ENCODE measurements at places on chromosomes 13 and 19.

GRCh38 chr13:62434081-62434480 lies 1018.4 kb upstream of the PCDH20 start:
- H3K27ac ChIP-seq: no peak overlapping the region
- no peaks in the 10 kb centered on the region for H3K36me3 ChIP-seq
- DNase-seq: no peak
- no peaks in the 10 kb centered on the region for H3K4me1 ChIP-seq

- peak overlapping the region; percentile 54 for H3K4me3 ChIP-seq
- H3K27me3 ChIP-seq: peaks cover 9% of the 10 kb centered on the region
- H3K4me1 ChIP-seq: peaks cover 11% of the 10 kb centered on the region
Observed at GRCh38 chr13:26050568-26051230, 1.1 kb downstream of the SHISA2 start.

GRCh38 chr13:34462843-34463242 lies 479.2 kb upstream of the NBEA start:
- no peak overlapping the region for H3K4me3 ChIP-seq
- no peaks in the 10 kb centered on the region for H3K27me3 ChIP-seq
- H3K36me3 ChIP-seq: no peaks in the 10 kb centered on the region
- H3K27ac ChIP-seq: no peak overlapping the region
- no peak for DNase-seq

DNA sequence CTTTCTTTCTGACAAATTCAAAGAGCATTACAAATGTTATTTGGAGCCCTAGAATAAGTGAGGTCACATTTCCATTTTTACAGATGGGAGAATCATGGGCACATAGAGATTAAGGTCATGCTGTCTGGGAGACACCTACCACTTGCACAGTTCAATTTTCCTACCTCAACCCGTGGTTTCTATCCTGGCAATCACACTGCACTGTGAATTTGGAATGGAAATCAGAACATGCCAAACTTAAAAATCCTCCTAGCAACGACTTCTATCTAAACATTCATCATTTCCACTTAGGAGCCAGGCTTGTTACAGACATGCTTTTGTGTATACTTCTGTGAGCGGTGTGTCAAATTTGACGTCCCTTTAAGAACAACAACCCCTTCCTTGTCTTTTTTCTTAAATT lies 251.5 kb downstream of the DNAJC15 start:
- H3K27me3 ChIP-seq: no peaks in the 10 kb centered on the region
- no peaks in the 10 kb centered on the region for H3K36me3 ChIP-seq
- no peak overlapping the region for H3K4me3 ChIP-seq
- DNase-seq: no peak

- H3K4me3 ChIP-seq: no peak overlapping the region
- no peaks in the 10 kb centered on the region for H3K4me1 ChIP-seq
- no peaks in the 10 kb centered on the region for H3K36me3 ChIP-seq
- no peak for DNase-seq
- no peaks in the 10 kb centered on the region for H3K27me3 ChIP-seq
Observed at GRCh38 chr19:28184997-28185396, 1028.0 kb downstream of the UQCRFS1 start.

DNA sequence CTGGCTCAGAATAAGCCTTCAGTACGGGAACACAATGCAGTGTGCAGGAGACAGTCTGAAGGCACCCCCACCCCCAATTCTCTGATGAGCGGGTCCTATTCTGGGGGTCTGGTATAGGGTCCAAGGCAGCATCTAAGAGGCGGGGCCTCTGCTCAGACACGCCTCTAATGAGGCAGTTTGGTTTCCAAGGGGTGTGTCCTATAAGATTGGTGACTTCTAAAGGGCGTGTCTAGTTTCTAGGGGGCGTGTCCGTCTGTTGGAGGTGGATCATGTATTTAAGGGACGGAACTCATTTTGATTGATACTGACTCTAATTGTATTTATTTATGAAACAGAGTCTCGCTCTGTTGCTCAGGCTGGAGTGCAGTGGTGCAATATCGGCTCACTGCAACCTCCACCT lies 8.7 kb downstream of the FIZ1 start:
- DNase-seq: no peak
- no peak overlapping the region for H3K4me3 ChIP-seq
- no peaks in the 10 kb centered on the region for H3K36me3 ChIP-seq
- peaks cover 23% of the 10 kb centered on the region for H3K4me1 ChIP-seq

DNA sequence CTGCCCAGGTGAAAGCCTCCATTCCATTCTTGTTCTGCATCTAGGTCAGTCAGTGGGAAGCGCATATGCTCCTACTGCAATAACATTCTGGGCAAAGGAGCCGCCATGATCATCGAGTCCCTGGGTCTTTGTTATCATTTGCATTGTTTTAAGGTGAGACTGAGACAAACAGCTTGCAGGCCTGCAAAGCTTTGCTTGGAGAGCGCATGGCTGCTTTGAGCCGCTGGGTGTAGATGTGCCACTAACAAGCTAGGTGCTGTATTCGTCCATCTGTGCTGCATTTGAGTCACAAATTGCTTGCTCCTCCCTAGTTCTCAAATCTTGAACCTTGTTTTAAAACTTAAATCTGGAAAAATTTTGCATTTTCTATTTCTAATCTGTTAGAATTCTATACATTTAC lies 219.1 kb downstream of the LMO7 start:
- no peaks in the 10 kb centered on the region for H3K4me1 ChIP-seq
- H3K4me3 ChIP-seq: no peak overlapping the region
- H3K36me3 ChIP-seq: peaks cover 77% of the 10 kb centered on the region
- no peak overlapping the region for H3K27ac ChIP-seq

DNA sequence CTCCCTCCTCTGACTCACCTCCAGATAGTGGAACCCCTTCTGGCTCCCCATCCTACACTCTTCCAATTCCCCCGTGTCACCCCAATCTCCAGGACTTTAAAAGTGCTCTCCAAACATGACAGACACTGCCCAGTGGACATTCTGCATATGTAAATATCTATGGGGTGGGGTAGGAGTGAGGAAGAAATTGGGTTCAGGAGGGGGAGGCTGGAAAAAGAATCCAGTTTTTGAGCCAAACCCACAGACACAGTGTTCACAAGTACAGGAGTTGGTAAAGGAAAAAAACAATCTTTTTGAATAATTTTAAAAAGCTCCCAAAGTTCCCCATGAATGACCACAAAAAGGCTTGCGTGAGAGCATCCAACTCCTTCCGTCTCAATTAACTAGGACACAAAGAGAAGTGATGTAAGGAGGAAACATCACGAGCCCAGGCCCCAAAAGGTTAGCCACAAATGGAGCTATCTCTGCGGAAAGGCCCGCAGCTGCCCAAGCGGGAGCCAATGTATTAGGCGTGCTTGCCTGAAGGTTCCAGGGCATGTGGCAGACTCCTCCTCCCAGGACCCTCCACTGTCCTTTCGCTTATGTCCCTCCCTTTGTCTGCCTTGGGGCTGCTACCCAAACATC lies 18.0 kb downstream of the ZC3H4 start:
- H3K4me3 ChIP-seq: no peak overlapping the region

GRCh38 chr13:61751039-61751438 lies 335.4 kb upstream of the PCDH20 start:
- H3K36me3 ChIP-seq: no peaks in the 10 kb centered on the region
- no peak overlapping the region for H3K27ac ChIP-seq
- no peaks in the 10 kb centered on the region for H3K27me3 ChIP-seq
- H3K4me1 ChIP-seq: no peaks in the 10 kb centered on the region
- no peak overlapping the region for H3K4me3 ChIP-seq
- DNase-seq: no peak

DNA sequence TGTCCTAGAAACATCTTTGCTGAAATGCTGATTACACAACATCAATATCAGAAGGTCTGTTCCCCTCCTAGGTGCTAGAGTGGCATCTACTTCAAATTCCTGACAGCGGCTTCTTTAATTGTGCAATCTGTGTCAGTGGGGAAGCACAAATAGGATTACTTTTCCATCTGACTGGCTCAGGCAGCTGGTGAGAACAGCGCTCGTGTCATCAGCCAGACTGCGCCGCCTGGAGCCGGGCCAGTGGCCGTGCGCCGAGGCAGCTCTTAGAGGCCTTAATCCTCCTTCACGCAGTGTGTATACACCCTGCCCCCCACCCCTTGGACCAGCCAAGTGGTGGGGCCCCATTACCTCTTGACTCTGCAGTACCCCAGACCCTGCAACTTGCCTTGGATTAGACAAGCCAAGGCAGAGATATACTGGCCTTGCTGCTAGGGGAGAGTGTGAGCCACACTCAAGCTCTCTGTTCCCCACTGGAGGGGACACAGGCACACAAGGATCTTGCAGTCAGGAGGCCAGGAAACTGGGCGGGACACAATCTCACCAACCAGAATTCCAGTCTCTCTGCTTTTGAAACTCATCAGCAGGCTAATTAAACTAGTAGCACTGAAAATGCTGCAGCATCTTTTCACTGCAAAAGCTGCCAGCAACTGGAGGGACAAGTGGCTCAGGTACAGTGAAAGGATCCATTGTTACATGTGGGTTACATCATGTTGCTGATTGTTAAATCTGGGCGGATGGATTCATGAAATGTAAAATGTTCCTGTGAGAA lies 48.9 kb upstream of the EPHX3 start:
- H3K27me3 ChIP-seq: no peaks in the 10 kb centered on the region
- H3K4me3 ChIP-seq: no peak overlapping the region
- peak; percentile 96 for DNase-seq
- peaks cover 96% of the 10 kb centered on the region for H3K4me1 ChIP-seq
- H3K27ac ChIP-seq: peak overlapping the region; percentile 93
- no peaks in the 10 kb centered on the region for H3K36me3 ChIP-seq

DNA sequence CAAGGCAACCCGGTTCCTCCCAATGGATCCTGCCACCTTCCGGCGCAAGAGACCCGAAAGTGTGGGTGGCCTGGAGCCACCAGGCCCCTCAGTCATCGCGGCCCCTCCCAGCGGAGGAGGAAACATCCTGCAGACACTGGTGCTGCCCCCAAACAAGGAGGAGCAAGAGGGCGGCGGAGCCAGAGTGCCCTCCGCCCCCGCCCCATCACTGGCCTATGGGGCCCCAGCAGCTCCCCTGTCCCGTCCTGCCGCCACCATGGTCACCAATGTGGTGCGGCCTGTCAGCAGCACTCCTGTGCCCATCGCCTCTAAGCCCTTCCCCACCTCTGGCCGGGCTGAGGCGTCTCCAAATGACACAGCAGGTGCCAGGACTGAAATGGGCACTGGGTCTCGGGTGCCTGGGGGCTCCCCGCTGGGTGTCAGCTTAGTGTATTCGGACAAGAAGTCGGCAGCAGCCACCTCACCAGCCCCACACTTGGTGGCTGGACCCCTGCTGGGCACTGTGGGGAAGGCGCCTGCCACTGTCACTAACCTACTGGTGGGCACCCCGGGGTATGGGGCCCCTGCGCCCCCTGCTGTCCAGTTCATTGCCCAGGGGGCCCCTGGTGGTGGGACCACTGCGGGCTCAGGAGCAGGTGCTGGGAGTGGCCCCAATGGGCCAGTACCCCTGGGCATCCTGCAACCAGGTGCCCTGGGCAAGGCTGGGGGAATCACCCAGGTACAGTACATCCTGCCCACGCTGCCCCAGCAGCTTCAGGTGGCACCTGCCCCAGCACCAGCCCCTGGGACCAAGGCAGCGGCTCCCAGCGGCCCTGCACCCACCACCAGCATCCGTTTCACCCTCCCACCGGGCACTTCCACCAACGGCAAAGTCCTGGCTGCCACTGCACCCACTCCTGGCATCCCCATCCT lies 11.2 kb upstream of the PRR19 start:
- no peak for DNase-seq
- peaks cover 84% of the 10 kb centered on the region for H3K36me3 ChIP-seq
- H3K27ac ChIP-seq: no peak overlapping the region

DNA sequence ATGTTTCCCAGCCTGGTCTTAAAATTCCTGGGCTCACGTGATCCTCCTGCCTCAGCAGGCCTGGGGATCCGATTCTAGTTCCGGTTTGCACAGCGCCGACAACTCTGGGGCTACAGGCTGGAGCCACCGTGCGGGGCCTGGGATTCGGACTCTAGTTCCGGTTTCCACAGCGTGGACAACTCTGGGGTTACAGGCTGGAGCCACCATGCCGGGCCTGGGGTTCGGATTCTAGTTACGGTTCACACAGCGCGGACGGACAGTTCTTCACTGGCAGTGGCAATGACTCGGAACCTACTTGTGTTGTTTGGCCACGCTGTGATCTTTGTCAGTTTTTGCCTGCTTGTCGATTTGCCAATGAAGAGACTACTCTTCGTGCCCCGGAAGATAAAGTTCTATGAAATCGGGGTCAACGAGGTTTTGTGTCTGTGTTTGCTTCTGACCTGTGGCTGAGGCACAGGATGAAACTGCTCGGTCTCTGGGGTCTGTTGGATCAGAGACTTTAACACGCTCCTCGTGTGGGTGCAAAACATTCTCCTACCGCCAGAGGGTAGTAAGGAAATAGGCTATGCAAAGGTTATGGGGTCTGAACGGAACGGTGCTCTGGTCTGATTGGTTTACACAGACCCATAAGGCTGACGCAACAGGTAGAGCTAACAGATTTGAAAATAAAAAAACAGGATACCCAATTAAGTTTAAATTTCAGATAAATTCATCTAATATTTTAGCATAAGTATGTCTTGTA lies 12.1 kb upstream of the ZSCAN1 start:
- no peaks in the 10 kb centered on the region for H3K36me3 ChIP-seq
- no peaks in the 10 kb centered on the region for H3K4me1 ChIP-seq
- H3K4me3 ChIP-seq: no peak overlapping the region
- DNase-seq: no peak

DNA sequence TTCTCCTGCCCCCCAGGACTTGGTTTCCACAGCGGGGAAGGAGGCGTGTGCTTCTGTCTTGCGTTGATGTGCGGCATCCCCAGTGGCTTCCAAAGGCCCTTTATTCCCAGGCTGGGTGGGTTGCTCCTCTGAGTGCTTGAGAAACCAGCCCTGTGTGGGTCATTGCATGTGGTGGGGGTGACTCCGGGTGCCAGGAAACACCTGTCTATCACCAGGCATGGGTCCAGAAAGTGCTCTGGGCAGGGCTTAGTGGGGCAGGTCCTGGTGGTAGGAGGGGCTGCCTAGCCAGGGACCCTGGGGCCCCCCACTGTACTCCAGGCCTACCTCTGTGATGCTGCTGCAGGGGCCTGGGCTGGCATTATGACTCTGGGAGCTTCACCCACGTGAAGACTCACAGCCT lies 9.6 kb downstream of the DDA1 start:
- no peaks in the 10 kb centered on the region for H3K36me3 ChIP-seq
- no peak overlapping the region for H3K27ac ChIP-seq
- no peak overlapping the region for H3K4me3 ChIP-seq
- no peak for DNase-seq

- H3K27ac ChIP-seq: peak overlapping the region; percentile 98
- peaks cover 30% of the 10 kb centered on the region for H3K4me1 ChIP-seq
- H3K36me3 ChIP-seq: no peaks in the 10 kb centered on the region
- peak; percentile 22 for DNase-seq
- peak overlapping the region; percentile 95 for H3K4me3 ChIP-seq
Observed at GRCh38 chr13:75481176-75482069, 546 bp downstream of the TBC1D4 start.

Measured in gastrocnemius medialis (tissue), 4 donors.